Right lung (tissue), 10 donors: ENCODE measurements at places on chromosomes 5 and 9. TPM values are rescaled to one million over a fixed set of nuclear protein-coding genes. Genes with fewer than 3 reads are reported as not detected.

SLC25A48 gene
- polyA plus RNA-seq = 1.5 TPM

MYMK gene
- polyA plus RNA-seq = 3.5 TPM

TAF11L10 gene
- polyA plus RNA-seq = not detected

RLN2 gene
- 1.9 TPM for polyA plus RNA-seq

DNA sequence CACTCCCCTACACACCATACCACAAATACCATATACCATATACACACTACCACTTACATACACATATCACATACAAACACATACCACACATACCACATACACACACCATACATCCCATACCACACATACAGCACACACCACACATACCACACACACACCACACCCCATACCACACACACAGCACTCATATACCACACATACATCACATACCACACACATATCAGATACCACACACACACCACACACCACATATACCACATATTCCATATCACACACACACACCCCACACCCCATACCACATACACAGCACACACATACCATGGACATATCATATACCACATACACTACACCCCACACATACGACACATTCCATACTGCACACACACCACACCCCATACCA, 276.6 kb downstream of the GADD45G start:
- DNase-seq = no peak

DNA sequence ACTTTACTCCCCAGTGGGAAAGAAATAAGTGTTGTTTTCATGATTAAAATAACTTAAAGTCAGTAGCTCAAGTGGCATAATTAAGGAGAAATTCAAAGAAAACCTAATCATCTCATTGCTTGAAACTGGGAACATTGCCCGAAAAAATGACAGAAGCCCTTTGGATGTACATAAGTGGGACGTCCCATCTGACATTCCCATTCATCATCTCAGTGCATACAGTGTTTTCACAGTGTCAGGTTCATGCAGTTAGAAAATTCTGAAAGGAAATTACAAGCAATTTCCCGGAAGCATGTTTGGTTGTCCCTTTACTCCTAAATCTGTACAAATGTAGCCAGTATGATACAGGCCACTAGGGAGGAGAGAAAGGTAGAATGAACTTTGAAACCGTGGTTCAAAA, 95.6 kb downstream of the ADAMTS16 start:
- no peak for DNase-seq
